Mammary epithelial cell (primary cell): ENCODE measurements at places on chromosomes 1 and 21.
A peak's percentile ranks its signal among the peaks of the same experiment; 100 is the strongest.

GRCh38 chr1:209790286-209791193, 6.2 kb upstream of the C1orf74 start:
- no peak for DNase-seq

DNA sequence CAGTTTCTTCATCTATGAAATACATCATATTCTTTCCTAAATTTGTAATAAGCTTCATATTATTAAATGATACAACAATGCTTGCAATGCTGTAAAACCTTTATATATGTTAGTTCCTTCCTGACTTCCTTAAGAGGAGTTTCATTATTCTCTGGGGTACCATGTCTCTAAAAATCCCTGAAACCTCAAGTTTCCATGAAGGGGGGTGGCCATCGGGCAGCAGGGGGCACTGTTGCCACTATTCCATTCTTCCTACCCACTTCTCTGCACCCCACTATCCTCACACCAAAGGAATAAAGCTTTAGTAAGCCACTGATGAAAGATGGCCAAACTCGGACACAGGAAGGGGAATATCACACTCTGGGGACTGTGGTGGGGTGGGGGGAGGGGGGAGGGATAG, 9.0 kb upstream of the DMRTB1 start:
- DNase-seq, result no peak

- peak; percentile 96 for DNase-seq
Measured at GRCh38 chr1:224726441-224727182, 110.5 kb downstream of the CNIH3 start.

GRCh38 chr1:96366516-96366915, 355.1 kb upstream of the PTBP2 start:
- DNase-seq, result no peak

DNA sequence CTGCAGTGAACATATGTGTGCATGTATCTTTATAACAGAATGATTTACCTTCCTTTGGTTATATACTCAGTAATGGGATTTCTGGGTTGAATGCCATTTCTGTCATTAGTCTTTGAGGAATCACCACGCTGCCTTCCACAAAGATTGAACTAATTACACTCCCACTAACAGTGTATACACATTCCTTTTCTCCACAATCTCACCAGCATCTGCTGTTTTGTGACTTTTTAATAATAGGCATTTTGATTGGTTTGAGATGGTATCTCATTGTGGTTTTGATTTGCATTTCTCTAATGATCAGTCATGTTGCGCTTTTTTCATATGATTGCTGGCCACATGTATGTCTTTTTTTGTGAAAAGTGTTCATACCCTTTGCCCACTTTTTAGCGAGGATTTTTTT, 680.5 kb downstream of the PTPRC start:
- no peak for DNase-seq
